ENCODE measurements at places on chromosomes 1 and 21. TPM values are rescaled to one million over a fixed set of nuclear protein-coding genes. Genes with fewer than 3 reads are reported as not detected.

DNA sequence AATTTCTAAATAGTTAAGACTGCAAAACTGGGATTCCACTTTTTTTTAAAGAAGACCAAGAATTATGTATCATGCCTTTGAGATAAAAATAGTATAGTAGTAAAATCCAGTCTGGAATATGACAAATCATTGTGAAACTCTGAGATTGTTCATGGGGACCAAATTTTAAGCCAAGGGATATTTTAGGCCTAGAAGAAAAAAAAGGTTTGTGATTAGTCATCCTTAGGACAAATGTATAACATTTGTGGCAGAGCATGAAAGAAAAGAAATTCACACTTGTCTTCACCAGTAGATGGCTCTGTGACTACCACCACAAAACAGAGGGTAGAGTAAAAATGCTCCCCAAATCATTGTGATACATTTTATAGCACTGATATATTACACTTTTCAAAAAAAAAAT lies 226.1 kb downstream of the KCTD3 start:
- DNase-seq: peak; percentile 47

GRCh38 chr1:109759513-109760334 lies 4.0 kb downstream of the EPS8L3 start:
- DNase-seq: no peak

DNA sequence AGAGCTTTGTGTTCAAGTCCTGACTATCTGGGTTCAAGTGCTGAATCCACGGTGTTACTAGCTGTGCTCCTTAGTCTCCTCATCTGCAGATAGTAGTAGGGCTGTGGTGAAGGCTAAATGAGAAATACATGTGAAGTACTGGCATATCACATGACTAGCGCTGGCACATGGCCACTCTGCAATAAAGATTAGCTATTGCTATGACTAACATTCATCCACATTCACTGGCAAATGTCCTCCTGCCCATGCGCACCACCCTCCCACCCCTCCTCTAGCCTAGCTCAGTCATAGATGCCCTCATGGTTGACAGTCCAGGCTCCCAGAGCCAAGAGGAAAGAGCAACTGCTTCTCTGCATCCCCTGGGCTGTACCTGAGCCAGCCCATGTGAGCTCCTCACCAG lies 8.5 kb upstream of the COL8A2 start:
- peak; percentile 91 for DNase-seq

GRCh38 chr21:36065497-36066036 lies 4.3 kb upstream of the CBR1 start:
- DNase-seq: peak; percentile 83

GRCh38 chr1:8976896-8977450 lies 31.3 kb downstream of the CA6 start:
- no peak for DNase-seq

- no peak for DNase-seq
These were observed 72.5 kb downstream of the RRAGC start for GRCh38 chr1:38787041-38787440.

- DNase-seq: no peak
These were observed 4.9 kb downstream of the CAMTA1 start for GRCh38 chr1:6790146-6790545.

DNA sequence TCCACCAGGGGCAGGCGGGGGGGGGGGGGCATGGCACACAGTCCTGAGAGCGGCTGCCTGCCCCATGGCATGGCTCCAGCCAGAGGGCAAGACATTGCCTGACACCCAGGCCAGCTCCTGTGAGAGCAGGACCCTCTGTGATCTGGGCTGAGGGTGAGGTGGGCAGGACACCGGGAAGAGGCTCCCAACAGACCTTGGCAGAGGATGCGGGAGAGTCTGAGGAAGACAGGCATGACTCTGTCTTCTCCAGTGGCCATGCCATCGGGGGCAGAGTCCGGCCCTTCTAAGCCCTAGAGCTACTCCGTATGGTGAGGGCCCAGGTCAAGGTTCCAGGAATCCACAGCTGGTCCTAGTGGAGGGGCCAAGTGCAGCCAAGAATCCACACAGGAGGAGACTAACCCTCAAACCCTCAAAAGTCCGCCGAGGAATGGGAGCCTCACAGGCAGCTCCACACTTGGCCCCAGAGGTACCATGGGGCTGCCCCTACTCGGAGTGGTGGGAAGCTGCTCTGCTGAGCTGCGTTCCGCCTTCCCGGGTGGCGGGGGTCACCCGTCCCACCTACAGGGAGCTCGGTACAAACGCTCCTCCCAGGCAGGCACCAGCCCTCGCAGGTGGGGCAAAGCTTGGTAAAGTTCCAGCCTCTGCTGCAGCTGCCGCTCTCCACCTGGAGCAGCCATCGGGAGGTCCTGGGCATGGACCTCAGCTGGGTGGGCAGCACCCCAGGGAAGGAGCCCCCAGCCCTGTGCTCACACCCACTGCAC lies 6.5 kb downstream of the ACTRT2 start:
- DNase-seq: no peak

DNA sequence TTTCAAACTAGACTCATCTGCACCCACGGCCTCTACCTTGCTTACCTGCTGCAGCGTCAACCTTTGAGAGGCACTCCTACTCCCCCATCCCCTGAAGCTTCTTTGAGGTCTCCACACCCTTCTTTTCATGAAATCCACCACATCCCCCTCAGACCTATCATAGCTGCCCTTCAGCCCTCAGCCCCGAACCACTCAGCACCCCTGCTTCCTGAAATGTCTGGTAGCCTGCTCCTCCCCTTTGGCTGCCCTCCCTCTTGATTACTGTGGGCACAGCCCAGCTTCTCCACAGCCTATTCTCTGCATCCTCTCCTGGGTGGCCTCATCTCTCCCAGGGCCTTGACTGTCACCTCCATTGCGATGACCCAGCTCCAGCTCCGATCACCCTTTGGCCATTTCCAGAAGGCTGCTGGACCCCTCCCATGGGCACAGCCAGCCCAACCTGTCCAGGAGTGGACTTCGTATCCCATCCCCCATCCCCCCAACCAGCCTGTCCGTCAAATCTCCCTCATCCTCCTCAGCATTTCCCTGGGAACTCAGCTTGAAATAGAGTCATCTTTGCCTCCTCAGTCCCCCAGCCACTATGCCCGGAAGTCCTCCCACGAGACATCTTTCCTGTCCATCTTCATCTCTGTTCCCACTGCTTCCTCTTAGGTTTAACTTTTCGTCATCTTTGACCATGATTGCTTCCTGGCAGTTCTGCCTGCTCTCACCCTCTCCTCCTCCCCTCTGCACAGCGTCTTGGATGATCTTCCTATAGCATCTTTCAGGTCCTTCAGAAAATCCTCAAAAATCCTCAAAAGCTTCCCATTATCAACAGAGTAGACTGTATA lies 6.1 kb upstream of the ADORA1 start:
- DNase-seq: no peak

DNA sequence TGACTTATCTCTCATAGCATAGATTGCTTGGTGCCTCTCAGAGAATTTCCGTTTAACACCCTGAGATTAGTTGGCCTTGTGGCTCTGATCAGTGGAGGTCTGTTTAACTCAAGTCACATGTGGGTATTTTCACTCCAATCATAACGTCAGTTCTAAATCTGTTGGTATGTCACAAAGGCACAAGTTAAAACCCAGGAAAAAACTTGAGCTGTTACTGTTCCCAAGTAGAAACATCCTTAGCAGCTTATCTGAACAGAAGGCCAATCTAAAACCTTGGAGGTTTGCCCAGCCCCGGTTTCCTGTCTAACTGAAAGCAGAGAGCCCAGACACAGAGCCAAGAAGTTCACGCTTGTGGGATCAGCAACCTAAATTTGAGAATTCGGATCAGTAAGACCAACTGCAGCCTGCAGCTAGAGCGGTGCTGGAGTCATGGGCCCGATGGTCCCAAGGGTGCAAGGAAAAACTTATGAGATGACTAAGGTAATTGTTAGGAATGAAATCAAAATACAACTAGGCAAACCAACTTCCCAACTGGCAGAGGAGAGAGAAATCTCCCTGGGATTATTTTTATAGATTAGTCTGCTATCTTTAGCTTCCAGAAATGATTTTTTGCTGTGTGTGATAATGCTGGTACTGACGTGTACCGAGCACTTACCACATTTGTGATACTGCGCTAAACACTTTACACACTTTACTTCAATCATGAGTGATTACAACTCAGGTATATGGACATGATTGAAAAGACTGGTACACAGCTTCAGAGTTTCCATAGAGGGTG lies 90.2 kb upstream of the C1orf21 start:
- peak; percentile 67 for DNase-seq

DNA sequence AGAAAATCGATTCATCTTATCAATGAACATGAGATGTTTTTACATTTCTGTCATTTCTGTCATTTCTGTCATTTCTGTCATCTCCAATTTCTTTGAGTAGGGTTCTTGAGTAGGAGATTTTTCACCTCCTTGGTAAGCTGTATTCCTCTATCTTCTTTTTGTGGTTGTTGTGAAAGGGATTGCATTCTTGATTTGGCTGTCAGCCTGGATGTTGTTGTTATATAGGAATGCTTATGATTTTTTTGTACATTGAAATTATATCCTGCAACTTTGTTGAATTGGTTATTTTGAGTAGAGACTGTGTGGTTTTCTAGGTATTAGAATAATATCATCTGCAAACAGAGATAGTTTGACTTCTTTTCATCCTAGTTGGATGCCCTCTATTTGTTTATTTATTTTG lies 1233.7 kb downstream of the PLA2G4A start:
- DNase-seq: no peak

- DNase-seq: no peak
These were observed 35.2 kb upstream of the KIRREL1 start for GRCh38 chr1:157958263-157958662.

DNA sequence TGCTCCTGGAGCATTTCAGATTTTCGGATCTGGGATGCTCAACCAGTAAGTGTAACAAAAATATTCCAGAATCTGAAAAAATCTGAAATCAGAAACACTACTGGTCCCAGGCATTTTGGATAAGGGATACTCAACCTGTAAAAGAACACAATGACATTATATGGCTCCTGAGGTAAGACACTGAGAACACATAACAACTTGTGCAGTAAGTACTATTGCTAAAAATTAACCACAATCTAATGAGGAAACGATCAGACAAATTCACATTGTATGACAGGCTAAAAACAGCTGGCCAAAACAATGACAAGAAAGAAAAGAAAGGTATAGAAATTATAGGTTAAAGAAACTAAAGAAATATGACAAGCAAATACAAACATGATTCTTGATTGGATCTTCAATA lies 54.9 kb downstream of the LTN1 start:
- no peak for DNase-seq

DNA sequence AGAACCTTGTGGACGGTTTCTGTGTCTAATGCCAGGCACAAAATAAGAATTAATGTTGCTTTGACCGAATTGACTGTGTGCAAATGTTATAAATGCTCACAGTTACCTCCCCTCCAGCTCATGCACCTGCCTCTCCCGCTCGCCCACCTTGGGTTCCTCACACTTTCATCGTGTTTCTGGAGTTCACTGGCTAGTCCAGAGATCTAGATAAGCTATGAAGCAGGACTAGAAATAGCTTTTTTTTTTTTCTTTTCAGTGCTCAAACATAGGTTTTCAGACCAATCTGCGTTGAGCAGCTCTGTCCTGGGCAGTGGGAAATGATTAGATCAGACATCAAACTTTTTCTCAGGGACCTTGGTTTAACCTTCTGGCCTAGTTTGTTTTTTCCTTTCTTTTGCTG lies 11.1 kb downstream of the TENT5C start:
- DNase-seq: no peak

GRCh38 chr1:55481634-55482033 lies 266.5 kb upstream of the USP24 start:
- no peak for DNase-seq

- DNase-seq: no peak
These were observed 362.4 kb downstream of the NEGR1 start for GRCh38 chr1:71919811-71920509.

OLIG2 gene
- total RNA-seq: 1.7 TPM

FCRL4 gene
- total RNA-seq: not detected

GJA4 gene
- not detected for total RNA-seq

NCAM2 gene
- total RNA-seq: 9.8 TPM

HECTD3 gene
- total RNA-seq: 20.9 TPM

DDAH1 gene
- total RNA-seq: 4.3 TPM

RNF223 gene
- total RNA-seq: not detected
